CMK (cell line): ENCODE measurements at places on chromosomes 7 and 10.

GRCh38 chr10:101165736-101166135 lies 34.6 kb downstream of the TLX1 start:
- DNase-seq, result no peak

- no peak for DNase-seq
Observed at GRCh38 chr10:53239873-53240272, 467.3 kb upstream of the MBL2 start.

DNA sequence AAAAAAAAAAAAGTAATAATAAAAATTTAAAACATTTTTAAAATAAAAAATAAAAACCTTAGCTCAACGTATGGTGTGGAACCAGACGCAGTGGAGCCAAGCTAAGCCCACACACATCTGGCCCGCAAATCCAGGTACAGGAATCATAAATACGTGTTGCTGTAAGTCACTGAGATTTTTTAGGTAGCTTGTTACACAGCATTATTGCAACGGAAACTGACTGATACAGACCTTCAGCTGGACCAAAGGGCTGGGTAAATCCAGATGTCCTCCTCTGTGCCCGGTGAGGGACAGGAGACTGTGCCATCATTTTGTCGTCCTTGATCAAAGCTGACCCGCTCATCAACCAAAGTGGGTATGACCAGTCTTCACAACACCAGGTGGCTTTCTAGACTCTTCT lies 104.9 kb downstream of the TMEM130 start:
- DNase-seq, result no peak

DNA sequence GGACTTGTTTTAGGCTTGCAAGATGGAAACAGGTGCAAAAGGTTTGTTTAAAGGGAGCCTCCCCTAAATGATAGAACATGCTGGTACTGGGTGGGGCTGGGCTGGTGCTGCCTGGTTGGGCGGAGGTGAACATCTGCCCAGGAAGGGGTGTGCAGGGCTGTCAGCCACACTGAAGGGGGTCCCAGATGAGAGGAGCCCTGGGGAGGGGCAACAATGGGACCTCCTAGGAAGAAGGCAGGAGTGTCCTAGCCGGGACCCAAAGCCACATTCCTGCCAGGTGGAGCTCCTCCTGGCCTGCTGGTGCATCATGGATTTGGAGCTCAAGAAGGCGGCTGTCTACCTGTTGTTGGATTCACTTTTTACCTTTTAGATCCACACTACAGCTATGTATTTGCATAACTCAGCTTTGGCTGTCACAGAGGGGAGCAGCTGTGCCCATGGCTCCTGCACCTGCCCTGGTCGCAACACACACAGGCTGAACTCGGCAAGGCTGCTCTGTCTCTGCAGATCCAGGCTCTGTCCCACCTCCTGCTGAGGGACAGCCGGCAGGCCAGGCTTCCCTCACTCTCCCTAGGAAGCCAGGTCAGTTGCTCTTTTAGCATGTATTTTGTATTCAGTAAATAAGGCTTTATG lies 59.9 kb downstream of the ADARB2 start:
- no peak for DNase-seq

GRCh38 chr7:25820432-25821040 lies 331.5 kb upstream of the NFE2L3 start:
- DNase-seq, result no peak
